Stimulated activated CD4-positive, alpha-beta T cell treated with anti-CD3 and anti-CD28 coated beads, Interleukin-4, amount 100 ng/mL, for 24 hours (primary cell): ENCODE measurements at places on chromosomes 3 and 15.

GRCh38 chr3:168738527-168739325 lies 643.0 kb upstream of the GOLIM4 start:
- DNase-seq = no peak

- DNase-seq = no peak
Measured at GRCh38 chr3:112381673-112382542, 49.0 kb downstream of the CD200 start.

DNA sequence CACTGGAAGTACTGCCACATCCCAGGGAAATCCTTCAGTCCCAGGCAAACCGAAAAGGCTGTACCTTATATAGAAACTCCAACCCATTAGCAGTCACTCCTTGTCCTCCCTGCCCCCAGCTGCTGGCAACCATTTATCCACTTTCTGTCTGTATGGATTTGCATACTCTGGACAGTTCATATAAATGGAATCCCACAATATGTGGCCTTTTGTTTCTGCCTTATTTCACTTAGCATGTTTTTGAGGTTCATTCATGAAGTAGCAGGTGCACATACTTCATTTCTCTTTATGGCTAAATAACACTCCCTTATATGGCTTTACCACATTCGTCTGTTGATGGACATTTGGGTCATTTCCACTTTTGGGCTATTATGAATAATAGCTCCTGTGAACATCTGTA lies 51.6 kb upstream of the CMTM8 start:
- DNase-seq = no peak

GRCh38 chr3:112377568-112378071 lies 44.7 kb downstream of the CD200 start:
- no peak for DNase-seq

DNA sequence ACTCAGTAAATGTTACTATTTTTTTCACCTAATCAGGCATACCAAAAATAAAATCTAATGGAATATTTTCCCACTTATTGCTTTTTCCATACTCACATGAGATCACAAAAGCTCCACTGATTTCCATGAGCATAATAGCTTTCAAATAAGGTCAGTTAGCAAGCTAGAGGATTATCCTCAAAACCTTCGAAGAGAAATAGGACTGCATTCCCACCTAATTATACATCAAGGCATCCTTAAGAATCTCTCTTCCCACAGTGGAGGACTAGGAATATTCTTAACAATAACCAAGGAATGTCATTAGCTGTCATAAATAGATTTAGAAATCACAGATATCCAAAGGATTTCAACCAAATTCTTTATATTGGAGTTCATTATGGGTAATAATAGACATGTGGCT lies 127.9 kb upstream of the STT3B start:
- no peak for DNase-seq

GRCh38 chr3:151330899-151331298 lies 1.6 kb upstream of the P2RY13 start:
- DNase-seq = no peak
